ENCODE measurements at places on chromosomes 2 and 18.

GRCh38 chr2:221018262-221018661 lies 553.8 kb downstream of the EPHA4 start:
- DNase-seq: no peak

- no peak for DNase-seq
Observed at GRCh38 chr2:68172990-68173700, 15.5 kb downstream of the PNO1 start.

GRCh38 chr18:44816050-44816449 lies 135.4 kb downstream of the SETBP1 start:
- DNase-seq: no peak

- no peak for DNase-seq
Observed at GRCh38 chr2:69216535-69217332, 170.3 kb downstream of the GFPT1 start.

GRCh38 chr2:215356334-215356947 lies 44.6 kb downstream of the ATIC start:
- no peak for DNase-seq

DNA sequence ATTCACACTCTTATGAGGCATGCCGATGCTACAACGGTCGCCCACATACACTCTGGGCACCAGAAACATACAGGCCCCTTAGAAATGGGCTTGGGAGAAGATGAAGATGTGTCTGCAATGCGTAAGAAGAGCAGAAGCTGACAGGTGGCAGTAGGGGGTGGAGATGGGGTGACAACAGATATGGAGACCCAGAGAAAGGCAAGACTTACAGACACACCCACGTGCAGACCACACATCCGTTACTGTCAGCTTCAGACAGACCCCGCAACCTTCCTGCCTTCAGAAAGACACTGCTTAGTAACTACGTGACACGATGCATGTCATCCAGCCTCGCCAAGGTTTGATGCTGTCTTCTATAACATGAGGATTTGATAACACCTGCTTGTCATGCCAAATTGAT lies 89.5 kb downstream of the ZFP36L2 start:
- peak; percentile 67 for DNase-seq

DNA sequence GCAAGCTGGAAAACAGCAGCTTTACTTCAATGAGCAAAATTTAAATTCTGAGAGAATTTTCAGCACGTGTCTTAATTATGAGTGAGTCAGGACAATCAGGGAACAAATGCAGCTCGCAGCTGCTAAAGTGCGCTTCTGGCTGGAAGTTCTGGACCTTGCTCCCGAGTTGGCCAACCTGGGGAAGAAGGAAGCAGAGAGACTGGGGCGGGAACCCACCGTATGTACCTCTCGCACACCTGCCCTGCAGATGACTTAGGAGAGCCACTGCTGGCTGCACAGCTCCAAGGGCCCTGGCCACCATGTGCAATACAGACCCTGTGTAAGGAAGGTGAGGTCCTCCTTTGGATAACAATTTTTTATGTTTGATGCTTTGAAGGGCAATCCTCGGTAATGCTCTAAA lies 42.4 kb downstream of the REEP1 start:
- no peak for DNase-seq

DNA sequence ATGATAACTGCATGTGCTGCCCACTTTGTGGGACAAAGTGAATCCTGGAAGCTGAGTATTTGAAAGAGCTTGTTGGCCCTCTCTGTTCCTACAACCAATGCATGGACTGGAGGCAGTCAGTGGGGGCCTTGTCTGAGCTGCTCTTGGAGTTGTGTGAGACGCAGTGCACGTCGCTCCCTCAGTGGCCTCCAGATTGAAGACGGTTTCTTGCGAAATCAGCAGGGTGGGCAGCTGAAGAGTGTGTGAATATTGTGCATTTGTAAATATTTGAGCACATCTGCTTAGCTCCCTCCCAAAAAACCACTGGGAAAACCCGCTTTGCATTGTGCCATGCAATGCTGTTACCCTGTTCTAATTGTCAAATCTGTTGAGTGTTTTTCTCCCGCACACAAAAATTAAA lies 782.8 kb downstream of the PLCL1 start:
- no peak for DNase-seq

GRCh38 chr18:41906528-41907146 lies 48.4 kb upstream of the PIK3C3 start:
- no peak for DNase-seq

GRCh38 chr2:241808721-241809382 lies at the start of gene NEU4:
TSS of gene NEU4 (plus strand) at chr2:241809193. CDS start at chr2:241814485, 5,292 bp downstream.
- no peak for DNase-seq

- DNase-seq: no peak
Observed at GRCh38 chr2:134862674-134863073, 24.3 kb downstream of the ACMSD start.

GRCh38 chr2:72145289-72145657 lies 2.4 kb downstream of the CYP26B1 start:
- DNase-seq: no peak
